ENCODE measurements at places on chromosomes 4 and X.

- no peak for DNase-seq
Measured at GRCh38 chr4:61201561-61201960, 1.4 kb downstream of the ADGRL3 start.

DNA sequence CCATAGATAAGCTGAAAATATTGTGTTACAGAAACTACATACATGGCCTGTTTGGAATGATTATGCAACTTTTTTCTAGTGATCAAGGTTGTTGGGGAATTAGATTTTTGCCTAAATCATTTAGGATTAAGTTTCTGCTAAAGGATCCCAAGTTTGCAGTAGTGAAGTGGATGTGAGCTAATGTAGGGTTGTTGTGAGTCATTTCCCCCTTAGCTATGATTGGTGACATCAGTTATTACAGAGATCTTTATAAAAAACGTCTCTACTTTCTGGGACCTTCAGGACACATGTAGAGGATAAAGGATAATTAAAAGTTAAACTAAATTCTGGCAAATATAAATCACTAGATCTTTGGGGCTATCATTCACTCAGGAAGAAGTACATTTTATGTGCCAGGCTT lies 133.3 kb downstream of the GATB start:
- no peak for DNase-seq

DNA sequence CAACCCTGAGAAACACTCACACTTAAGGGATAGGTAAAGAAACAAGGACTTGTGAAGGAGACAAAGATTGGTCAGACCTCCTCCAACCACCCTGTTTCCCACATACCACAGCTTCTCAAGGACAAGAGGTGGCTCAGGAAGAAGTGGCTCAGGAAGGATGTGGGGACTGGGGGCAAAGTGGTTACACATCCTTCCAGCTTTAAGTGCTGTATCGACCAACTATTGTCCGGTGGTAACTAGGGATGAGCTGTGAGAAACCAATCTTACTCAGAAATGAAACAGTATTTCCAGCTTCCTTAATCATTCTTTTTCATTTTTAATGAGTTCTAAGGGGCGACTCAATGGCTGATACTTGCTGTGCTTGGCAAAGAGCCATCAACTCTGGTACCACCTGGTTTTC lies 8.5 kb upstream of the LHFPL1 start:
- DNase-seq = no peak

- no peak for DNase-seq
Measured at GRCh38 chr4:108943976-108944591, 181.2 kb upstream of the ETNPPL start.

DNA sequence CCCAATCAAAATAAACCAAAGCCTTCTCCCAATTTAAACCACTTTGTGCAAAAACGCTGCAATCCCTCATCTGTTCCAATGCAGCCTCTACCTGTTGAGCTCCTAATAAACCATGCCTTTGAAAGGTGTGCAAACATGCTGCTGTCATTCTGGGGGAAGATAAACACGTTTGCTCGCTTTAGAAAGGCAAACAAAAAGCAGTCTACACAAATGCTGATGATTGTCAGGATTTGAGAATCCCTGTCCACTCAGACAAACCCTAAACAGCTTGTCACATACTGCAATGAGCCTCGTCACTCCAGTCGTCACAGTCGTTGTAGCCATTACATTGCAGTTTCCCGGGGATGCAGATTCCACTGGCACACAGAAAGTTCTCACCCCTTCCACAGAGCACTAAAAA lies 145.2 kb downstream of the CORIN start:
- DNase-seq = peak; percentile 15
